Peyer's patch (tissue), 4 donors: ENCODE measurements at places on chromosomes 7 and 10.

DNA sequence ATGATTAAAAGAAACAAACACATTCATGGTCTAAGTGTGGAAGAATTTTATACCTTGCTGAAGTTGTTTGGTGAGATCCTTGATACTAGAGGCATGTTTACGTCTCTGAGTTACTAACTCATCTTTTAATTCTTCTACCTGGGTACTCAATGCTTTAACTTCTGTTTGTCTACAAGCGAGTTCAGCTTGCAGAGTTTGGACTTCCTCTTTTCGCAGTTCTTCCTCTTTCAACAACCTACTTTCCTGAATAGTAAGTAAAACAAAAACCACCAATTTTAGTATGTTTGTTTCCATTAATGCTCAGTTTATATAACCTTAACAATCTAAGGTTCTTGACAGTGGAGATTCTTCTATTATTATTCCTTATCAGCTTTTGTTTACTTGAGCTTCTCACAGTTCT is 42.9 kb downstream of the CCDC186 start:
- no peaks in the 10 kb centered on the region for H3K27me3 ChIP-seq
- H3K36me3 ChIP-seq = peaks cover 98% of the 10 kb centered on the region
- H3K27ac ChIP-seq = no peak overlapping the region
- H3K4me3 ChIP-seq = no peak overlapping the region
- no peak for DNase-seq

DNA sequence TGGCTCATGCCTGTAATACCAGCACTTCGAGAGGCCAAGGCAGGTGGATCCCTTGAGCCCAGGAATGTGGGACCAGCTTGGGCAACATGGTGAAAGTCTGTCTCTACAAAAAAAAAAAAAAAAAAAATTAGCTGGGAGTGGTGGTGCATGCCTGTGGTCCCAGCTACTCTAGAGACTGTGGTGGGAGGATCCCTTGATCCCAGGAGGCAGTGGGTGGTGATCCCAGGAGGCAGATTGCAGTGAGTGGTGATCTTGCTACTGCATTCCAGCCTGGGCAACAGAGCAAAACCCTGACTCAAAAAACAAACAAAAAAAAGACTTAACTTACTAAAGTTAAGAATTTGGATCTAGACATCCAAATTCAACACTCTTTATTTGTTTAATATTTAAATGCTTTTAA is 10.2 kb upstream of the ADO start:
- H3K36me3 ChIP-seq = no peaks in the 10 kb centered on the region
- no peaks in the 10 kb centered on the region for H3K4me1 ChIP-seq
- no peak overlapping the region for H3K4me3 ChIP-seq
- H3K27ac ChIP-seq = no peak overlapping the region
- DNase-seq = no peak

GRCh38 chr10:75547391-75548298 is 116.2 kb downstream of the LRMDA start:
- no peaks in the 10 kb centered on the region for H3K4me1 ChIP-seq
- H3K27me3 ChIP-seq = no peaks in the 10 kb centered on the region
- no peak for DNase-seq
- no peak overlapping the region for H3K27ac ChIP-seq
- H3K36me3 ChIP-seq = no peaks in the 10 kb centered on the region

GRCh38 chr7:49791088-49791741 is 17.8 kb downstream of the VWC2 start:
- H3K4me1 ChIP-seq = no peaks in the 10 kb centered on the region
- no peak overlapping the region for H3K4me3 ChIP-seq
- H3K27me3 ChIP-seq = no peaks in the 10 kb centered on the region
- no peaks in the 10 kb centered on the region for H3K36me3 ChIP-seq
- DNase-seq = no peak
- no peak overlapping the region for H3K27ac ChIP-seq

DNA sequence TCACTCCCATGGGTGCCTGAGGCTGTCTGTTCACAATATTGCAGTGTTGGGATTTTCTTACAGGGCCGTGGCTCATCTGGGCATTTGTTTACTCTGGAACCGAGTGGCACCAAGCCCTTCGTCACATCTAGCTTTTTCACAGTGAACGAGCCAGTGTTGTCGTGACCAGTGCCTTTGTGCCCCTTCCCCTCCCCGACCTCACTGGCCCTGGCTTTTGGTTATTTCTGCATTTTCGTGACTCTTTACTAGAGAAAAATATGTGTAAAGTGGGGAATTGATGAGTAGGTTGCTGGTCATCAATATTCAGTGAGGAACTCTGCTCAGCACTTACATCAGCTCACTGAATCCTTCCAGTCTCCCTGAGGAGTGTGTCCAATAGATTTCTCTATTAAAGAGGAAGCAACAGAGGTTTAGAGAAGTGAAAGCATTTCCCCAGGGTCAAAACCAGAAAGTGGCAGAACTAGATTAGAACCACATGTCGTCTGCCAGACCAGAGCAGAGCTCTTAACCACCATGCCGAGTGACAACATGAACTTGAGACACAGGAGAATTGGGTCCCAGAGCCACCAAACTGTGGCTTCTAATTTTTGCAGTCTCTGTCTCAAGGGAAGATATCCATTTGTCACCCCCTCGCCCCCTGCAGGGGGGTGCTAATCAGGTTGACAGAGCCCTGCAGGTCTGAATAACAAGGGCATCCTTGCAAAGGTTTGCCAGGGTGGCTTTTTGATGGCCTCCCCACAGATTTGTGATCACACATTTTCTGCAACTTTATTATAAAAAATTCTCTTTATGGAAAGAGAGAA is 125.3 kb downstream of the CHN2 start:
- no peak for DNase-seq
- H3K27me3 ChIP-seq = no peaks in the 10 kb centered on the region
- no peak overlapping the region for H3K27ac ChIP-seq
- no peak overlapping the region for H3K4me3 ChIP-seq

DNA sequence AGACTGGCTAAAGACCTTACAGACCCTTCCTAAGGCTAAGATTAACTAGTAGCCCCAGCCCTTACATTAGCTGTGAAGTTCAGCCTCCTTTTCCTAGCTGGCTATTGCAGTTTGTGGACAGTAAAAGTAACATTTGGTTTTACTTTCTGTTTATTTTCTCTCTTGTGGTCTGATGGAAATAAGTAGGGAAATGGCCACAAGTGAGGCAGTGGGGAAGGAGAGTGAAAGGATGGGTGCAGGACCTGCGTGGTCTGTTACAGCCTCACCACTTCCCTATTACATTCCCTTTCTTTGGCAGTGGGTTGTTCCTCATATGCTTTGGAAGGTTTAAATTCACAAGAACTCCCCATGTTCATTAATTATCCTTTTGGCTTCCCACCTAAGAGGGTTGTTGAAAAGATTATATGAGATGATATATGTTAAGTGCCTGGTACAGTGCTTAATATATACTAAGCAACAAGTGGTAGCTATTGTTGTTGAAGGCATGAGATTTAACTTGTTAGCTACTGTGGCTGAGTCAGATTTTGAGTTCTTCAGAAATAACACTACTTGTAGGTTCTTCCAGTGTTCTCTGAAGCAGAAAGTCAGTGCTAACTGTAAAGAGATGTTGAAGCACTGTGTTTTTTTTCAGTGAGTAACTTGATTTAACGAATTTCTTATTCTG is 181.7 kb downstream of the ST7 start:
- no peak overlapping the region for H3K4me3 ChIP-seq
- H3K4me1 ChIP-seq = no peaks in the 10 kb centered on the region
- no peaks in the 10 kb centered on the region for H3K27me3 ChIP-seq
- no peak overlapping the region for H3K27ac ChIP-seq

GRCh38 chr7:156832195-156832877 is 60.6 kb downstream of the LMBR1 start:
- no peaks in the 10 kb centered on the region for H3K27me3 ChIP-seq
- DNase-seq = no peak
- no peaks in the 10 kb centered on the region for H3K4me1 ChIP-seq
- H3K27ac ChIP-seq = no peak overlapping the region
- no peaks in the 10 kb centered on the region for H3K36me3 ChIP-seq
- no peak overlapping the region for H3K4me3 ChIP-seq

DNA sequence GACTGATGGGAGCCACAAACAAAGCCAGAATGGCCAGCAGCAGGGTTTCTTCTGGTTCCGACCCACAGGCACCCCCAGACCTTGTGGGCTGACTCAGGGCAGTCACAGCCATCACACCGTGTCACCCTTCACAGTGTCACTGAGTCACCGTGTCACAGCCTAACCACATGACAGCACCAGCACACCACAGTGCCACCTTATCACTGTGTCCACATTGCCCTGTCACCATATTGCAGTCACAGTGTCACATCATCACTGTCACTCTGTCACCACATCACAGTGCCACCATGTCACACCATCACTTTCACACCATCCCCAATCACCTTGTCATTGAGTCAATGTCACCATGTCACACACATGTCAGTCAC is 77.0 kb downstream of the OAT start:
- H3K4me3 ChIP-seq = no peak overlapping the region
- H3K27ac ChIP-seq = no peak overlapping the region
- H3K4me1 ChIP-seq = no peaks in the 10 kb centered on the region

DNA sequence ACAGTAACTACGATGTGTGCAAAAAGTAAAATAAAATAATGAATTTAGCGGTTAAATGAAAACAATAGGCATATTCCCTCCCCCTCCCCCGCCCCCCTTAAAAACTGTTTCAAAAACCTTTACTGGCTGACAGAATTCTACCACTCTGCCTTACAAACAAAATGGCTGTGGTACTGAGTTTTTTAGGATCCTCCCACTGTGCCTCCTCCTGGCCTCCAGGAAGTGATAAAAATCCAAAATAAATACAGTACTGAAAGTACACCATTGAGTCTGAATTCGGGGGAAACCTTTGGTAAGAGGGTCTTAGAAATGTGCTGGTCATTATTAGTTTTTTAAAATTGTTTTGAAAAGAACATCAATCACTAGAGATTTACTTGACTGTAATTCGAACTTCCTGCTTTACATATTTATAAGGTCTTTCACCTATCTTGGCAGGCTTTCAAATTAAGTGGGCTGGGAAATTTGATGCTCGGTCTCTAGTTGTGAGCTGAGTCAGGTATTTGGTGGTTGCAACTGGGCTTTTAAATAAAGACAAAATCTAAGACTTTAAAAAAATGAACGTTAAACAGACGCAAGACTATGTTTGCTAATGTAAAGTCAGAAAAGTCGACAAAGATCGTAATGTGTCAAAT is 32.5 kb upstream of the EPC1 start:
- no peaks in the 10 kb centered on the region for H3K4me1 ChIP-seq
- peak overlapping the region; percentile 88 for H3K27ac ChIP-seq
- H3K4me3 ChIP-seq = peak overlapping the region; percentile 55
- no peaks in the 10 kb centered on the region for H3K27me3 ChIP-seq
- DNase-seq = no peak
- H3K36me3 ChIP-seq = no peaks in the 10 kb centered on the region

- DNase-seq = no peak
- H3K27ac ChIP-seq = no peak overlapping the region
- no peaks in the 10 kb centered on the region for H3K27me3 ChIP-seq
Measured at GRCh38 chr10:75592151-75592787, 160.8 kb downstream of the LRMDA start.

GRCh38 chr7:131300572-131301466 is 26.9 kb upstream of the MKLN1 start:
- H3K27ac ChIP-seq = no peak overlapping the region
- no peak for DNase-seq
- H3K36me3 ChIP-seq = no peaks in the 10 kb centered on the region
- no peaks in the 10 kb centered on the region for H3K4me1 ChIP-seq

- no peak overlapping the region for H3K4me3 ChIP-seq
- H3K36me3 ChIP-seq = no peaks in the 10 kb centered on the region
- H3K27me3 ChIP-seq = no peaks in the 10 kb centered on the region
- no peak for DNase-seq
- no peak overlapping the region for H3K27ac ChIP-seq
Measured at GRCh38 chr7:14233868-14234369, 244.5 kb upstream of the ETV1 start.

DNA sequence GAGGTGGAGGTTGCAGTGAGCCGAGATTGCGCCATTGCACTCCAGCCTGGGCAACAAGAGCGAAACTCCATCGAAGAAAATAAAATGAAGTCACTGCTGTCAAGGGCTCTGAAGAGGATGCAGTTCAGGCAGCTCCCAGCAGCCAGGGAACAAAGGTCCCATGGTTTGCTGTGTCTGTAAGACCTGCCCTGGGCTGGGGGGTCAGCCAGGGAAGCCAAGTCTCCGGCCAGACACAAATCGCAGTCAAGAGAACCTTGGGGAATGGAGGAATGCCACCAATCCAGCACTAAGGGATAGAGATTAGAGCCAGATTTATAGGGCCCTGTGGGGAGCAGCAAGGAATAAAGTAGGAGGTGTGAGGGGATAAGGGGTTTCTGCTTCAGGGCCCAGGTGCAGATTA is 28.9 kb upstream of the VSIR start:
- H3K4me3 ChIP-seq = no peak overlapping the region
- no peaks in the 10 kb centered on the region for H3K36me3 ChIP-seq
- no peak overlapping the region for H3K27ac ChIP-seq
- DNase-seq = no peak
- H3K4me1 ChIP-seq = peaks cover 3% of the 10 kb centered on the region
- no peaks in the 10 kb centered on the region for H3K27me3 ChIP-seq

- no peak overlapping the region for H3K27ac ChIP-seq
- no peak for DNase-seq
- no peak overlapping the region for H3K4me3 ChIP-seq
- H3K36me3 ChIP-seq = no peaks in the 10 kb centered on the region
- no peaks in the 10 kb centered on the region for H3K4me1 ChIP-seq
Measured at GRCh38 chr7:99008181-99008631, 129.9 kb downstream of the TRRAP start.

- no peaks in the 10 kb centered on the region for H3K27me3 ChIP-seq
- no peak overlapping the region for H3K4me3 ChIP-seq
- no peaks in the 10 kb centered on the region for H3K36me3 ChIP-seq
- peak; percentile 79 for DNase-seq
- peaks cover 15% of the 10 kb centered on the region for H3K4me1 ChIP-seq
Measured at GRCh38 chr10:22611425-22612115, 102.8 kb downstream of the PIP4K2A start.

- no peak overlapping the region for H3K27ac ChIP-seq
- H3K36me3 ChIP-seq = no peaks in the 10 kb centered on the region
- no peaks in the 10 kb centered on the region for H3K4me1 ChIP-seq
- H3K27me3 ChIP-seq = no peaks in the 10 kb centered on the region
- no peak for DNase-seq
- H3K4me3 ChIP-seq = no peak overlapping the region
Measured at GRCh38 chr7:95715274-95715673, 57.1 kb upstream of the DYNC1I1 start.

DNA sequence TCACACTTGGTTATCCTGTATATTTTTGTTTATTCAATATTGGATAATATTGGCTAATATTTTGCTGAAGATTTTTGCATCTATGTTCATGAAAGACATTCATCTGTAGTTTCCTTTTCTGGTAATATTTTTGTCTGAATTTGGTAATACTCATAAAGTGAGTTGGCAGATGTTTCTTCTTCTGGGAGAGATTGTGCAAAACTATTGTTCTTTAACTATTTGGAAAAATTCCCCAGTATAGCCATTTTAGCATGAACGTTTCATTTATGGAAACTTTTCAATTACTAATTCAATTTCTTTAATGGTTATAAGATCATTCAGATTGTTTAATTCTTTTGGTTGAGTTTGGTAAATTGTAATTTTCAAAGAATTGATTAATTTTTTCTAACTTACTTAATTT is 560.8 kb upstream of the FZD8 start:
- H3K27ac ChIP-seq = no peak overlapping the region
- no peak for DNase-seq
- no peaks in the 10 kb centered on the region for H3K36me3 ChIP-seq
- H3K4me1 ChIP-seq = no peaks in the 10 kb centered on the region
